Diencephalon (tissue), 1 donor: ENCODE measurements at places on chromosomes 6 and 20. TPM values are rescaled to one million over a fixed set of nuclear protein-coding genes. Genes with fewer than 3 reads are reported as not detected.

Gene TRIM10
- 0.23 TPM for total RNA-seq

Gene SEL1L2
- total RNA-seq = 0.23 TPM

Gene ZNF311
- total RNA-seq = 5.8 TPM

Gene ALDH8A1
- total RNA-seq = 3.7 TPM

Gene JPH2
- total RNA-seq = 0.46 TPM

Gene LRFN2
- 16.4 TPM for total RNA-seq

Gene C20orf204
- total RNA-seq = 3.7 TPM

Gene CHD6
- 63.9 TPM for total RNA-seq

Gene IRF4
- total RNA-seq = not detected

Gene SLC16A10
- 20.1 TPM for total RNA-seq

Gene CST3
- total RNA-seq = 422 TPM

Gene ENPP4
- total RNA-seq = 41.8 TPM

Gene HLA-DRA
- 8.5 TPM for total RNA-seq

Gene ID1
- total RNA-seq = 87.7 TPM

Gene OR2H2
- not detected for total RNA-seq

Gene F13A1
- total RNA-seq = 10.4 TPM

Gene TRAPPC3L
- total RNA-seq = 0.69 TPM
